ENCODE measurements at places on chromosomes 13 and 19. TPM values are rescaled to one million over a fixed set of nuclear protein-coding genes. Genes with fewer than 3 reads are reported as not detected.

Gene ZNF724
- 7.3 TPM for total RNA-seq

Gene ZNF787
- 25.0 TPM for total RNA-seq

Gene THSD8
- total RNA-seq = not detected

Gene NLRP12
- under 0.01 TPM for total RNA-seq

Gene PROSER3
- total RNA-seq = 3.6 TPM

Gene FXYD1
- total RNA-seq = 3.4 TPM

Gene ZNF600
- 2.6 TPM for total RNA-seq

Gene ZNF665
- total RNA-seq = 4.1 TPM

Gene ZNF541
- total RNA-seq = 0.13 TPM

Gene CACNA1A
- 3.5 TPM for total RNA-seq

Gene COX7A1
- total RNA-seq = 79.4 TPM

Gene NTN5
- total RNA-seq = under 0.01 TPM

Gene CNFN
- not detected for total RNA-seq

Gene FGF21
- total RNA-seq = not detected

Gene SLC25A41
- total RNA-seq = not detected

Gene GARIN5A
- total RNA-seq = 0.26 TPM

Gene KLK8
- total RNA-seq = not detected

Gene MEIOSIN
- total RNA-seq = not detected

Gene ZSCAN4
- not detected for total RNA-seq

Gene CYP4F11
- 0.37 TPM for total RNA-seq

Gene SLC7A10
- total RNA-seq = not detected
